ENCODE measurements at places on chromosomes 12 and 14.

DNA sequence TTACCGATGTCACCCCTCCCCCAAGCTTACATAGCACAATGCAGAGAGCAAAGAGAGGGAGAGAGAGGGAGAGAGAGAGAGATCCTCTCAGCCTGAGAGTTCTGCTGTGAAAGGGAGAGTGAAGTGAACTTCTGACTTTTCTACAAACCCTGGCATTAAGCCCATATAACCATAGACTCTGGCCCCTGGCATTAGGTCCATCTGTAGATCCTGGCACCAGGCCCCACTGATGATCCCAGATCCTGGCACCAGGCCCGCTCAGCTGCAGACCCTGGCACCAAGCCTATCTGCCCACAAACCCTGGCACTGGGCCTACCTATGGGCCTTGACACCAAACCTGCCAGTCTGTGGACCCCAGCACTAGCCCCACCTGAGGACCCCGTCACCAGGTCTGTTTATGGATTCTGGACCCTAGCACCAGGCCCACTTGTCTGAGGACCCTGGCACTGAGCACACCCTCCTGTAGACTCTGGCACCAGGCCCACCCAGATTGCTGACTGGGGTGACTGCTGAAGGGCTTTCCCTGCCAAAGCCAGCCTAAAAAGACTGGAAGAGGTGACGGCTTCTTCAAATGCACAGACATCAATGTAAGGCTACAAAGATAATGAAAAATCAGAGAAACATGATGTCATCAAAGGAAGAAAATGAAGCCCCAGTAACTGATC, 14.5 kb upstream of the KRT83 start:
- no peak for DNase-seq

DNA sequence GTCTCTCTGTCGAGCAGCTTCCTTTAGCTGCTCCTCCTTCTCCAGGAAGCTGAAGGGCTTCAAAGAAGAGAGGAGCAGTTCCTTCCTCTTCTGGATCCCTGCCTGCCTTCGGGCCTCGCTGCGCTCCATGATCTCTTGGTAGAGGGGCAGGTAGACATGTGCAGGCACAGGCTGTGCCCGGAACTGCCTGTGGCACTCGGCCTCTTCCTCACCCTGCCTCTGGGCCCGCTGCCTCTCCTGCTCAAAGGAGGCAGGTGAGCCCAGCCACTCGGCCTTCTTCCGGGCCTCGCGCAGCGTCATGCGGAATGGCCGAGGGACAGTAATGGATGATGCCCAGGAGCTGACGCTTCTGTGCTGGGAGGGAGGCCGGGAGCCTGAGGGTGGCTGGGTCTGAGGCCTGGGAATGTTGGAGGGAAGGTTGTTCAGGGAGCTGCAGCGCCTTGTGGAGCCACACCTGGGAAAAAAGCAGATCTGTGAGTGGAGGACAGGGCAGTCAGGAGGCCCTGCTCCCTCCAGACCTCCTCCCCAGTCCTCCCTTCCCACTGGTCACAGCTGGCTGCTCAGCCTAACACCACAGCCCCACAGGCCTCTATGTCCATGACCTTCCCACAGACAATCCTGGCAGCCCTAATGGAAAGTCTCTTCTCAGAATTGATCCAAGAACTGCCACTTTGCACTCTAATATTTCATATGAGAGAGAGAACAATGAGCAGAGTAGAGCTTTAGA, 5.3 kb downstream of the FAM161B start:
- no peak for DNase-seq

DNA sequence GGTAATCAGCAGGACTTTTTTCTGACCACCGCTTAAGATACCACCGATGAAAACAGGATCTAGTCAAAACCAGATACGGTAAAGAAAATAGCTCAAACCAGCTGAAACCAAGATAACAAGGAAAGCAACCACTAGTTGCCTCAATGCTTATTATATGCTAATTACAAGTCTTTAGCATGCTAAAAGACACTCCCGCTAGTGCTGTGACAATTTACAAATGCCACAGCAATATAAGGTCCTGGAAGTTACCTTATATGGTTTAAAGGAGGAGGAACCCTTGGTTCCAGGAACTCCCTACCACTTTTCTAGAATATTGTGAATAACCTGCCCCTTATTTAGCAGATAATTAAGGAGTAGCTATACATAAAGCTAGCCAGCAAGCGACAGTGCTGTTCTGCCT, 976.4 kb upstream of the SEL1L start:
- DNase-seq: no peak

GRCh38 chr12:3150931-3151835, 74.0 kb downstream of the TSPAN9 start:
- DNase-seq: no peak

GRCh38 chr14:102497998-102498677, 11.4 kb downstream of the ANKRD9 start:
- DNase-seq: no peak

DNA sequence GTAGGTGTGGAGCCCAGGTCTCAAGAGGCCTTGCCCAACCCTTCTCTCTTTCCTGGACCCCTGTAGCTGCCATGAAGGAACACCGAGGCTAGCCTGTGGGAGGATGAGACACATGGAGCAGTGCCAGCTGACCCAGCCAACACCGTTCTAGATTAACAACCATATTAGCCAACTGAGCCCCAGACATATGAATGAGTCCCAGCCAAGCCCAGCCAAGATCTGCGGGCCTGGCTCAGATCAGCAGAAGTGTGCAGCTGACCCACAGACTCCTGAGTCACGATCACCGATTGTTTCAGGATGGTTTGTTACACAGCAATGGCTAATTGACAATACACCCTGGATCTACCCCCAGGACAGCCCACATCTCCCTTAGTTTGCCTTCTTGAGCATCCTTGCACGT, 82.1 kb downstream of the NTF3 start:
- no peak for DNase-seq

DNA sequence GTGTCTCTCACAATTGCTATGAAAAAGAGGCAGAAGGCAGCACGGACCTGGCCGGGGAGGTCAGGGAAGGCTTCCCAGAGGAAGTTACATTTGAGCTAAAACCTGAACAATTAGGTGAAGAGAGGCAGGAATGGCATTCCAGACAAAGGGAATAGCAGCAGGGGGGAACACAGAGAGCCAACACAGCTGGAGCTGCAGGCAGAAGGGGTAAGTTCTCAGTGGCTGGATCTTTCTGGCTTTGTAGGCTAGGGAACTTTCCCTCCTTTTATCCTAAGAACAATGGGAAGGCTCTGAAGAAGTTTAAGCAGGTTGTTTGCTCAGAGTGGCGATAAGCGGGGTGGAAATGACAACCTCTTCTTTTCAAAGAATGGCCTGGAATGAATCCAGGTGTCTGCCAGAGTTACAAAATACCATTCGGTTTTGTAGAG, 100.0 kb downstream of the PRIMA1 start:
- DNase-seq: no peak

DNA sequence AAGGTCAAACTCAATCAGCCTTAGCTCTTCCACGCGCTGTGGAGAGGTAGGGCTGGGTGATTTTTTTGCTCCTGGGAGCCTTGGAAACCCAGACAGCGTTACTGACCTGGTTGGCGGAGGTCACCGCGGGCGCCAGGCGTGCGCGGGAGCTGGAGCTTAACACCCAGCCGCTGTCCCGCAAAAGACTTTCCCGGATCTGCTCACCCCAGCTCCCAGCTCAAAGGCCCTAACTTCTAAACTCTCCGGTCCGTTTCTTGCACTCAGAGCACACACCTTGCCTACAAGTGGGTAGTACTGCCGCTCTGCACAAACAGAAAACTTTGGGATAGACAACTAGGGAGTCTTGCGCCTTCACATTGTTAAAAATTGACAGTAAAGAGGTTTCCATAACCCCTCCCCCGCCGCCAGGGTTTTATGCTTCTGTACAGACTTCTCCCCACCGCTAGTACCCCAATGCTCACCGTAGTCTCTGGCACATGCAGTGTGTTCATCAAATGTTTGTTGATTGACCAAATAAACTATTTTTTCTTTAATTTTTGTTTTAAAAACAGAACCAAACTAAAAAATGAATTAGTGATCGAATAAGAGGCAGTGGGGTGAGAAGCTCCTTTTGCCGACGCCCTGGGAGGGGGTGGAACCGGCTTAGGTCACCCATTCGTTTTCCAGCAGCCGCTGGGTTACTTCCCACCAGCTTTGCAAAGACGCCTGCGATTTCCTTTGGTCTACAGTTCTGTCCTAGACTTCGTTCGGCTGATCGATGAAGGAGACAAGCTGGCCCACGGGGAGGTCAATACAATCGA, 12.7 kb upstream of the TBX3 start:
- DNase-seq: no peak

- no peak for DNase-seq
Observed at GRCh38 chr12:20440408-20440807, 72.1 kb downstream of the PDE3A start.

DNA sequence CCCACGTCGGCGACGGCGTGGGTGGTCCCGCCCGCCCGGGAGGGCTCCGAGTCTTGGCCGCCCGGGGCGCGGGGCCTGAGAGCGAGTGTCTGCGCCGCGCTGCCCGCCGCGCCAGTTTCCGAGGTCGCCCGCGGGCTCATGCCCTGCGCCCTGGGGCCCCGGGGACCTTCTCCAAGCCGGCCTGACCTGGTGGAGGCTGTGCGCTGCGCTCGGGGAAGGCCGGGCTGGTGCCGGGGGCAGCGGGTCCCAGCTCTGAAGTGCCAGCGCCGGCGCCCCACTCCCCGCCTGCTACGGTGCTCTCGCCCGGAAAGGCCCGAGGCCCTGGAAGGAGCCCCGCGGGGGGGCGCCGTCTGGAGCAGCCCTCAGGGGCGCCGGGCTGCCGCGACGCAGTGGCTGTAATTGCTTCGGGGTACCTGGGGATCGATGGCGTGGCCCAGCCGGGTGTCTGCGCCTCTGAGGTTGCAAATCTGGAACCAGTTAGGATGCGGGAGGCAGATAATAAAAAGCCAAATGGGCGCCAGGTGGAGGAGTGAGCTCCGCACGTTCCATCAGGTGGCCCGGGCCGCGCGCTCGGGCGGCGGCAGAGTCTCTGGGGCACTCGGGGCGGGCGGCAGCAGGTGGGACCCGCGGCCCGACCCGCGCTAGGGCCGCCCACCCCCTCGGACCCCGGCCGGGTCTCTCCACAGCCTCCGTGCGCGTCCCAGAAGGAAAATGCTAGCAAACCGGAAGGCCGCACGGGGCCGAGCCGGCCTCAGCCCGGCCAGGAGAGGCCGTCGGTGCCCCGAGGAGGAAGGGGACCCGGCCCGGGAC, 102.3 kb upstream of the DIO3 start:
- no peak for DNase-seq

DNA sequence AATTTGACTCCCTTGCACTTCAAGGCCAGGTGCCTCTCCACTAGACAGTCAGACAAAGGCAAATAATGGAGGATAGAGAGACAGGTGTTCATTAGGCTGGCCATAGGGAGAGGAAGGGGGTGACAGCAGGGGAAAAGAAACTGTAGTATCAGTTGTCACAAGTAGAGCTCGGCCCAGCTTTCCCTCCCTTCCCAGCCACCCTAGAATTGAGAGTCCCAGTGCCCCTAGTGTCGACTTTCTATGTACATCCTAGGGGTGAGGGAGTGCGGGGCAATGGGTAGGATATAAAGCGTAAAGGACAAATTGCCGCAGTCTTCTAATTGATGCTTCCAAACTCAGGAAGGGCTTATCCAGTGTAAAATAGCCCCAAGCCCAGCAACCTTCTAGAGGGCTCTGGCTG, 39.0 kb downstream of the BAZ2A start:
- no peak for DNase-seq

DNA sequence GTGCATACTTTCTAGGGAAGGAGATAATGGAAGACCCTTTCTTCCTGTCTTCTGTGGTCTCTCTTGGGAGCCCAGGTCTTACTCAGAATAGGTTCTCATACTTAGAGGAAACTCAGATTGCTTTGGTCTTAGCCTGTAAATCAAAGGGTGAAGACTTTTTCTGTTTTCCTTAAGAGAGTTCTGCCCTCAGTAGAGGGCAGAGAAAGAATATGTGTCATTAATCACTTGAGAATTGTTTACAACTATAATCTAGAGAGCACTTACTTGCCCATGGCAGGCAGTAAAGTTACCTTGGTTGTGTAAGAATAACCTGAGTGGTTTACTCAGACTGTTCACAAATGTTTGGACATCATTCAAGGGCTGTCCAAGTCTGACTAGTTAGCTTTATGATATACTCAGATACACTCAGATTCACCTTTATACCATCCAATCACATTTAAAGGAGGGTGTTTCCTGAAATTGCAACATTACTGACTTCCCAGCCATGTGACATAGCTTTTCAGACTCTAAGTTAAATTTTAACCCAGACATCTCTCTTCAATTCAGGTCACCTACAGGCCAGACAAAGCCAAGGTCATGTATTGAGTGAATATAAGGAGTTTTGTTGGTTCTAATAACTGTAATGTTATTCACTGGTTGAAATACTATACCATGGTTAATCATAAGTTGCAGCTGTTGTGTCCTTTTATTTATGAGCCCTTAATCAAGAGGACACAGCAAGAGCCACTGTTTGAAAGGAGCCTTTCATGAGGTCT, 372.2 kb downstream of the RAD51B start:
- DNase-seq: no peak

GRCh38 chr12:122858171-122858570, 22.9 kb downstream of the HIP1R start:
- DNase-seq: no peak

- DNase-seq: no peak
Observed at GRCh38 chr12:10048526-10048925, 18.0 kb downstream of the CLEC9A start.

- no peak for DNase-seq
Observed at GRCh38 chr12:41585784-41586183, 397.7 kb downstream of the PDZRN4 start.

DNA sequence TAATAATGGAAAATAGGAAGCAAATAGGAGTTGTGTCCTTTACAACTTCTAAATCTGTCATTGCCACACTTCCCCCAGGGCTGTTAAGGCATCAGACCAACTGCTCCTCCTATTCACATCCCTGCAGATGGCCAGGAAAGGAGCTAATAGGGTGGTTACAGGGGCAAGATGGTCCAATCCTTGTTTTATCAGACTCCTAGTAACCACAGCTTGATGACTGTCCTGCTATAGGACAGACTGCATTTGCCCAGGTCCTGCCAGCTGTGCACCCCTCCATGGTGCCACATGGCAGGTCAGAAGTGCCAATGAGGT, 10.9 kb upstream of the KRT2 start:
- DNase-seq: no peak

- no peak for DNase-seq
Observed at GRCh38 chr12:129190827-129191226, 337.5 kb downstream of the GLT1D1 start.

GRCh38 chr12:23049180-23049579, 424.2 kb downstream of the ETNK1 start:
- DNase-seq: no peak

DNA sequence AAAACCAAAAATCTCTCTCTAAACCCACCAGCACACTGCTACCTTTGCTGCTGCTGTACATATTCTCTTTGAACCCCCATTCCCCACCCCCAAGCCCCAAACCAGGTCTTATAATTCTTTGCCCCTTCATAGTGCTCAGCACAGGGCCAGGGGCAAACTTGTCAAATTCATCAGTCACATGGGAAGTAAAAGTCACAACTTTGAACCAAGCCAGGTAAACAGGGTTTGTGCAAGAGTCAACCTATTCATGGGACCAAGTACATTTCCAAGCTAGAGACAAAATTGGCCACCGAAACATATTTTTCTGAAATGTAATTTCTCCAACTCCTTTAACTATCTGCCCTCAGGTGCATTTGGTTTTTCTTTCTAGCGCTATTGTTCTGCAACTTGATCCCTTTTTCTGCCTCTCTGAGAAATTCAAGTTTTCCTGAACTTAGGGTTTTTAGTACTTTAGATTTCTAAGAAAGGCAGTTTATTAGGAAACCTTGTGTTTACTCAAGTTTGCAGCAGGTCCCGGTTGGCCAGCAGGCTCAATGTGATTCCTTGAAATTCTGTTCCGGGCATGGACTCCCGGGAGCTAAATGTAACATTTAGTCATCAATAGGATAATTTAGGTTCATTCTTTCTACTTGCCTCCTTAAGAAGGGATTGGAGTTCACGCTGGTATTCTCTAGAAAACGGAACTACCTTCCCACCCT, 230.5 kb downstream of the EFCAB11 start:
- no peak for DNase-seq
